HT1080 (cell line): ENCODE measurements at places on chromosomes 7 and 10.
A peak's percentile ranks its signal among the peaks of the same experiment; 100 is the strongest.

GRCh38 chr10:33245343-33245742 lies 89.1 kb downstream of the NRP1 start:
- no peak for DNase-seq

DNA sequence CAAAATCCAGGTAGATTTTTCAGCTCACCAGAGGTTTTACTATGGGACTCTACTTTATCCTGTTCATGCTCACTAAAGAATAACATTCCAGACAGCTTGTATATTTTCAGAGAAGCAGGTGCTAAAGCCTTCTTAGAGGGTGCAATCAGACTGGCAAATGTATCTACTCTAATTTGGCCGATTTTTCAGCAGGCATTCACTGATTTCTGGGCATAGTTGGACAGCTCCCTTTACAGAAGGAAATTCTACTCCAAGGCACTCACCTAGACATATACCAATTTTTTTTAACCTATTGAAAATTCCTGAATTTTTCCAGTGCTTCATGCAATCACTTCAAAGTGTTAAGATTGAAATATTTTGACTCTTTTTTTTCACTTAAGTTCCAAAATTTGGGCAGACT lies 3.8 kb upstream of the CNTNAP2 start:
- DNase-seq: no peak

DNA sequence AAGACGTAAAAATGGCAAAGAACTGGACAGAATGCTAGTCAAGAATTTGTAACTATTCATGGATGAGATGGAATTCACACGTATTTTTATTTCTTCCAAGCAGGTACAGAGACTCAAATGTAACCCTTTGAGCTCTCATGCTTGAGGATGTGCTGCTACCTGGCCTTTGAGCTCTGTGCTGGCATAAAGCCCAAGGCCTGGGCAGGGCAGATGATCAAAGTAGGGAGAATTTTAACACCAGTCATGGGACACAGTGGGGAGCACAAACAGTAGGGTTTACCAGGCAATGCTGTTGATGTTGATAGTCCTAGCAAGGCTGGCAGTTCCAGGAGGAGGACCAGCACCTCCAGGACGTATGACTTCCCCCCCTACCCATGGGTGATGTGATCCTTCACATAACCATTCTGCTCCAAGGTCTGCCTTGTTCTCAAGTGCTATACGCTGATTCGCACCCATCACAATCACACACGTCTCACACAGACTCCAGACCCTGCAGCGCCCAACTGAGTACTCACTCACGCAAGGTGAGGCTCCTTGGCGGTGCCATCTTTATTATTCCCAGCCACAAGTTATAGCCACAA lies 48.6 kb upstream of the DLG5 start:
- DNase-seq: no peak

- no peak for DNase-seq
Observed at GRCh38 chr7:120981117-120981516, 7.4 kb upstream of the CPED1 start.

GRCh38 chr10:88234297-88234696 lies 348.8 kb downstream of the RNLS start:
- no peak for DNase-seq

DNA sequence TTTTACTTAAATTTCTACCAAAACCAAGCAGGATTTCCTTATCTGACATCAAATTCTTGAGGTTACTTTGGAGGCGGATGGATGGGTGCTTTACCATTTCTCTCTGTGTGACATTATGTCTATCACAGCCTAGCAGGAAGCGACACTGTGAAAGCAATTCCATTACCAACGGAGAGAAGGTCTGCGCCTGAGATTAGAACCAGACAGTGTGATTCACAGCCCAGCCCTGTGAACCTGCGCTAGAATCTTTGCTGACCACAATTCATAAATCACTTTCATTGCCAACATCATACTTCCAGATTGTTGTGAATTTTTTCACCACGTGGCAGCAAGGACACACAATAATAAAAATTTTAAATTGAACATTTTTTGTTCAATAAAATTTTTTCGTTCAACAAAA lies 126.5 kb downstream of the CUBN start:
- DNase-seq: peak; percentile 71

DNA sequence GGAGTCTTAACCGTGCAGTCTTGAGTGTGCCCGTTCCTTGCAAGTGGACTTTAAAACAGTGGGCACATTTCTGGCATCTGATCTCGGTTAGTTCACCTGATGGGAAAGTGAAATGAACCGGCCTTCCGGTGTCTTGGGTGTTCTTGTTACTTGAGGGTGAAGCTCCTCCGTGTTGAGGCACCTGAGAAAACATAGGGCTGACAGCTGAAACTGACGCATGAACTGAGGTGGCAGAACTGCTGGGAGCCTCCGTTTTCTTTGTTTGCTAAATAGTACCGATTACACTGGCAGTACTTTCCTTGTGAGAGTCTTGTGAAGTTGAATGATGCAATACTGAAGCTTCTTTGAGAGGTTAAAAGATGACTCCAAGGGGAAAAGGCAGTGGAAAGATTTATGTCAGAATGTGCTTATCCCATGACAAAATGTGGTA lies 62.8 kb upstream of the SAMD8 start:
- no peak for DNase-seq

DNA sequence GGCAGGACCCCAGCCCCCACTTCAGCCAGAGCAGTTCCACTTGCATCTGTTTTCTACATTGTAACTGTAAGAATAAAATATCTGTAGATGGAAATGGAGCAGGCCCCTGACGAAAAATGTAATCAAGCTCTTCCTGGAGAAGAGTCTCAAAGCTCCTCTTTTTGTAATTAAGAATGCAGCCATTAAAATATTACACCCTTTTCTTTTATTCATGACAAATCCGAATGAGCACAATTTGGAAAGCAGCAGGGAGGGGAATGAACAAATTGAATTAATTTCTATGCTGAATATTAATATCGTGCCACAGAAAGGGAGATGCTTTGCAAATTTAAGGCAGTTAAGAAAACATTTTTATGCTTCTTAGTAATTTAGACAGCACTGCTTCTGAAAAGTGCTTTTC lies 24.8 kb upstream of the CAPZA2 start:
- no peak for DNase-seq

DNA sequence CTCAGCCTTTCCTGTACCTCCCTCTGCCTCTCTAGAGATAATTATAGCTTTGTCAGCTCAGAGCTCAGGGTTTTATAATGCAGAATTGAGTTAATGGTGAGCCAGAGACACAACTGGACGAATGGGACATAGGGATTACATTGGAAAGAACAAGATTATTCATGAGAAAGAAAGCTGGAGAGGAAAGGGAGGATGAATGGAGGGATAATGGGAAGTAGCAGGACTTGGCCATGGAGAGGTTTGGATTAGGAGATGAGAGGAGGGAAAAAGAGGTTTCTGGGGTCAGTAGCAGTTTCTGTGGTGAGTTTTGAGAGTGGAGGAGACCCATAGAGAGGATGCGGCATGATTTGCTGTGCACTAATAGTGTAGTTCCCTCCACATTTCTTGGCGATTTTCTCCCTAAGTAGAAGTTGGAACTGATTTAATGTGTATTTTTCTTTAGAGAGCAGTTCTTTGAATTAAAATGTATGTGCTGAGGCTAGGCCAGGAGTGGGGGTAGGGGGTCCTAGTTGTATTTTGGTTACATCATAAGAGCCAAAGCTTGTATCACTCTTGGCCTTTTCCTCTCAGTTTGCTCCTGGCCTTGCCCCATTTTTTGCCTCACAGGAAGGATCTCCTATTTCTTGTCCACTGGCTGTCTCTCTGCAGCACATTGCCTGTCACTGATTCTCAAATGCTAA lies 107.4 kb downstream of the MKX start:
- DNase-seq: no peak

- DNase-seq: no peak
Observed at GRCh38 chr7:22934473-22935065, 79.4 kb downstream of the HYCC1 start.

DNA sequence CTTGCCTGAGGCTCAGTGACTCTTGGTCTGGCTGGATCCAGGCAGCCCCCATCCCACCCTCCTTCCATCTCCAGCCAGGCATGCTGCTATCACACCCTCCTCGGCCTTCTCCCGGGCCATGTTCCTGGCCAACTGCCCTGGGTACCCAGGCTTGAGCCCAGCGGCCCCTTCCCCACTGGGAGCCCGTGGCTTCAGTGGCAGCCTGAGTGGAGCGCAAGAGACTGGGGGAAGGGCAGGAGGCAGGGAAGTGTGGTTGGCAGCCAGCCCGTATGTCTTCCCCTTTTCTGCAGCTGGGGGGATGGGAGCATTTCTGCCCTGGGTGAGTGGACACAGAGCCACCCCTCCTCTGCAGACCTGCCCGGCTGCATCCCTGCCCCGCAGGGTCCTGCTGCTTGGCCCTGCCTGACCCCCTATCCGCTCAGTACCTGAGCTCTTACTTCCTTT lies 148.5 kb downstream of the ARHGAP22 start:
- DNase-seq: no peak

DNA sequence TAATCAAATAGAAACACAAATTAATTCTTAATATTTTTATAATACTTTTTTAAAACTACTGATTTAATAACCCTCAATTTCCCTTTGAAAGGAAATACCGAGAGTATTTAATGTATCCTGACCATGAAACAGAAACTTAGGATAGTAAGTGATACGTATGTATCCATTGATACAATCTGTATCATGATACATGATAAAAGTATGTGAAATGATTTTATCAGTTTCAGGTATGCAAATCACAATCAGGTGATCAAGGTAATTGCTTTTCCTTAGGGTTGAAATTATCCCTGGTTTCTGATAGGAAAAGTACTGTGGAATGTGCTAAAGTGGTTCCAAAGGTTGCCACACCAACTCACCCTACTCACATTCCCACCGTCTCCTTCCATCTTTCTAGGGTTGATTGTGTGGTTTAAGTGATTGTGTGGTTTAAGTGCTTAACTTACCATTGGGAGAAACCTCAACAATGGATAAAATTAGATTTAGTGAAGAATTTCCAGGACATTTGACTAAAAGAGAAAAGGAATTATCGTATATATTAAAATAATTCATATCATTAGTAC lies 138.3 kb downstream of the LRRN3 start:
- no peak for DNase-seq

DNA sequence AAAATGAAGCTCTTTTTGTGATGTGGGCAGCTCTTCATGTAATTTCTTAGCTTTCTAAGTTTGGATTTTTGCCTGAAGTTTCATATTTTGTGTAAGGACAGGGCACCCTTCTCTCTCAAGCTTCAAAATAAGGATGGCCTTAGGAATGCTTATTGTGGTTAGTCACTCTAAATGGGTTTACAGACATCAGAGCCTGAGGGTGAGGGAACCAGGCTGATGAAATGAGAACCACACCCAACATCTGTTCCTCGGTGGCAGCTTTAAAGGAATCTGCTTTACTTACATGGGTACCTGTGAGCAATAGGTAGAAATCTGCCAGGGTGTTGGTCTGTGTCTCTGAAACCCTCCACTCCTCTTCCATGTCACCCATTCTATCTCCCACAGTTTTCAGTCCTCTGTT lies 174.3 kb downstream of the EMX2 start:
- no peak for DNase-seq

DNA sequence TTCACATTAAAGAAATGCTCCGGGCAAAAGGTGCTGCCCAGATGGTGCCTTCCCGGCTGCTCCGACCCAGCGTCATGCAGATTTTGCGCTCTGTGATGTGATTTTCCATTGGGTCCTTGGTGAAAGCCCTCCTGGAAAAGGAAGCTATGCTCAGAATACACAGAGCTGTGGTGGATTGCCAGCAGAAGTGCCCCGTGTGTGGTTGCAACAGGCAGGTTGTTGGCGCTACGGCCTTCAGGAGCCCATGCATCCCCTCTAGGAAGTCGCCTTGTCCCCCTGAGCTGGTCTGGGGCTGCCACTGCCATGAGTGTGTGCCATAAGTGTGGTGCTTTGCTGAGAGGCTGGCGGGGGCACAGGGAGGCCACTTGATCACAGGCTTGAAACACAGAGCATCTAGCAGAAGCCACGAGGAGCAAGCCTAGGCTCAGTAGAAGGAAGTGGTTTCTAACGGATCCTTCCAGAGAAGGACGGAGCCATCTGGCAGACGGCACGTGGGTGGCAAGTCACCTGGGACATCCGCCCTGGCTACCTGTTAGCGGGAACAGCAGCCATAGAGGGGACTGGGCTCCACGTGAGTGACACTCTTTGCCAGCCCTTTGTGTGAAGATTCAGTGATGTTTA lies 210.9 kb downstream of the CUX1 start:
- DNase-seq: no peak

GRCh38 chr10:74096777-74097176 lies 53.9 kb downstream of the AP3M1 start:
- DNase-seq: no peak

DNA sequence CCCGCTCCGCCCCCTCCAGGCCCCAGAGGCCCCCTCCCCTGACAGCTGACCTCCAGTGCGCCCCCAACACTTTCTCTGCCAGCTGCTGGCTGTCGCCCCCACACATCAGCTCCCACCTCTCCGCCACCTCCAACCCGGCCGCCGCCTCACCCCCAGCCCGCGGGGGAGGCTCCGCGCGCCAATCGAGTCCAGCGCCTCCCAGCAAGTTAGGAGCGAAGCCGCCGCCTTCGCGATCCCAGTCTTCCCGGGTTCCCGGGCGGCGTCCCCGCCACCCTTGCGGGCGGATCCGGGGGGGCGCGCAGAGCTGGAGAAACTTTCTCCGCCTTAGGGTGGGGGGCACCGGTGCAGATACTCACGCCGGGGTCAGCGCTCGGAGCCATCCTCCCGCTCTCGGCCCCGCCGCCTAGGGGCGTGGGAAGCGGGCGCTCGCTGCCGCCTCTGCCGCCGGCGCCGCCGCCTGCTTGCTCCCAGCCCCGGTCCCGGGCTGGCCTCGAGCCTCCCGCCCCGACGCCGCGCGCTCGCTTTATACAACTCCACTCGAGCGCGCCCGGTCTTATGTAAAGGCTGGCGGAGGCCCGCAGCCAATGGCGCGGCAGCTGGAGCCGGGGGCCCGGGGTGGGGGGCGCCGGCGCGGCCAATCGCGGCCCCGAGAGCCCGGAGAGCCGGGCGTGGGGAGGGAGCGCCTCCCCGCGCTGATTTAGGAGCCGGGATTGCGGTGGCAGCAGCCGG lies at the start of gene CRTAC1:
Gene CRTAC1 (minus strand): TSS at position 529 of the 729 bp plus-strand sequence. CDS start 149 bp downstream, at position 380.
- no peak for DNase-seq

DNA sequence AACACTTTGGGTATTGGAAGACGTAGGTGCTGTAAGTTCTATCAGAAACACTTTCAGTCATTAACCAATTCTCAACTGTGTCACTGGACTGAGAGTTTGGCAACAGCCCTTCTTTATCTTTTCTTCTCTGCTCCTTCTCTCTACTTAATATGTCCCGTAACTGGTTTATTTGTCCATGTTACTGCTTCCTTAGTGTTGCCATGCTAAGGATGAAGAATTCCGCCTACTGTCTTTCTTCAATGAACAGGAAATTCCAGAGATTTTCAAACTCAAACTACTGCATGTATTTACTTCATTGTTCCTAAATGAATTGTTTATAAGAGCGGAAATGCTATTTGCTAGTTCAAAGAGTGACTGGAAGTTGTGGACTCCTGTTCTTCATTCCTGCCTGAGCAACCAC lies 143.7 kb downstream of the TAX1BP1 start:
- DNase-seq: no peak

DNA sequence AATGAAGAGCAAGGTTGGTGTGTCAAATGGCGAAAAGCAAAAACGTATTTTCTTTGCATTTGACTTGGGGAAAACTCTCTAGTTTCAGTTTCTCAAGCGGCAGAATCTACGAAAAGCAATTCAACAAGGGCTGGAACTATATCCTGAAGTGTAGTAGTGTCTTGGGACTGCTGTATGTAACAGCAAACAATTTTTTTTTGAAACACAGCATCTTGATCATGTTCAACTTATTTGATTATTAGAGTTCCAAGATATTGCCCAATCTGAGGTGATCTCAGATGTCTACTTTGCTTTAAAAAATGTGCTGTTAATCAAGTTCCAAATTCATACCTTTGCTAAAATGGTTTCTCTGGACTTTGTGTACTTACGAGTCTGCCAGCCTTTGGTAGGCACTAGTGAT lies 120.6 kb downstream of the ZWINT start:
- peak; percentile 58 for DNase-seq
